Right atrium auricular region (tissue), 2 donors: ENCODE measurements at places on chromosomes 3 and 15.

- no peak for DNase-seq
These were observed 1023.2 kb downstream of the TBL1XR1 start for GRCh38 chr3:176174060-176174459.

DNA sequence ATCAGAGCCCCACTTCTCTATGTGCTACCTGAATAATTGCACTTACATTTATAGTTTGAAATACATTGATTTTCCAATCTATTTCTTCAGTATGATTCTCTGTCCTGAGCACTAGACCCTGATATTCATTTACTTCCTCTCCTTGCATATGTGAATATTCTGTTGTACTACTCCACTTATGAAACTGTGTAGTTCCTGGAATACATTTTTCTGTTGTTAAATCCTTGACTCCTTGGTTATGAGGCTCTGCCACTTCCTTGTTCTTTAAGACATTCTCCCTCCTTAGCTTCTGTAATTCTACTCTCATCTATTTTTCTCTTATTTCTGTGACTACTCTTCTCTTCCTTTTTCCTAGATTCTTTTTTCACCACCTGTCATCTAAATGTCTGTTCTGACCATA, 12.9 kb upstream of the MGA start:
- DNase-seq, result no peak

DNA sequence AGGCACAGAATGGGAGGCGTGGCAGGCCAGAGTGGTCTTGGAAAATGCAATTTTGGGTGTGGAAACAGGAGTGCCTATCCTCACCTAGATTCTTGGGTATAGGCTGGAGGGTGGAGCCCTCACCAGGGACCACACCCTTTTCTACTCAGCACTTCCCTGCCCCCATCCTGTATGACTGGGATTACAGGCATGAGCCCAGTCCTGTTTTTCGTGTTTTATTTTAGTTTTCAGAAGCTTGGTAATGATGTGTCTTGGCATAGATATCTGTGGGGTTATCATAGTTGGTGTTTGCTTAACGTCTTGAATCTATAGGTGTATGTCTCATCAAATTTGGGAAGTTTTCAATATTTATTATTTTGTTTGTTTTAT, 248.7 kb upstream of the CBLB start:
- DNase-seq, result no peak

DNA sequence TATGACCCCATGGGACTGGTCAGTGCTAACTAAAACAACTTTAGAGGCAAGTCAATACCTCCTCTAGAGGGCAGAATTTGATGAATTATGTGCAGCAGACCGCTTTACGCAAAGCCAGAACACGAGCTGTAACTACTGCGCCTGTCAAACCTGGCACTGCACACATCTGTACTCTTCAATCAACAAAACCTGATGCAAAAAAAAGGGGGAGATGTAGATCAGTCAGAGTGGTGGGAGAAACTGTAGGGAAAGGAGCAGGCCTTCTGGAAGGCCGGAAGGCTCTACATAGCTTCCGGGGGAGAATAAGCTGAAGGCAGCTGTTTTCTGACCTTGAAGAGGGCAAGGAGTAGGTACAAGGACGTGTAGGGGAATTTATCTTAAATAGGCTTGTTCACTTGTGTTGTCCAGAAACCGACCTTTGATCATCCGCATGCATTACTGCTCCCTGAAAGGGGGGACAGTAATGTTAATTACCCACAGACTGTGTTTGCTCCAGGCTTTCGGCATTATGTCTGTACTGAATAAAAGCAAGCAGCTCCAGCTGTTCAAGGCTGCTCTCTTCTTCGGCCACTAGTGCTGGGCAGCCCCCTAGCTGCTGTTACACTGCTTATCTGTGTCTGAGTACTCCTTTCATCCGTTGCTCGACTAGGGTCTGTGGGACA, 41.0 kb downstream of the GPR160 start:
- no peak for DNase-seq

- DNase-seq, result no peak
These were observed 99.6 kb upstream of the UBE2E1 start for GRCh38 chr3:23706111-23706510.

DNA sequence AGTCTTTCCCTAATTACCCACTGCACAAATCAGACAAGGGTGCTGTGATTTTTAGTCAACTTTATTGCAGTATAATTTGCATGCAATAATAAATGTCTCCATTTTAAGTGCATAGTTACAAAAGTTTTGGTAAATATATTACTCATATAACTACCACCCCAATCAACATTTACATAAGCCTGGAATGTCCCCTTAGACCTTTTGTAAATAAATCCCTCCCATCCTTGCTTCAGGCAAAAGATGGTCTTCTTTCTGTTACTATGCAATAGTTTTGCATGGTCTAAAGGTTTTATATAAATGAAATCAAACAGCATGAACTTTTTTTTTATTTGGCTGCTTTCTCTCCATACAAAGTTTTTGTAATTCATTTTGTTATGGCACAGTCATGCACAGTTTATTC, 235.4 kb downstream of the PYDC2 start:
- DNase-seq, result no peak

- DNase-seq, result no peak
These were observed 89.9 kb downstream of the BBX start for GRCh38 chr3:107612664-107613084.

DNA sequence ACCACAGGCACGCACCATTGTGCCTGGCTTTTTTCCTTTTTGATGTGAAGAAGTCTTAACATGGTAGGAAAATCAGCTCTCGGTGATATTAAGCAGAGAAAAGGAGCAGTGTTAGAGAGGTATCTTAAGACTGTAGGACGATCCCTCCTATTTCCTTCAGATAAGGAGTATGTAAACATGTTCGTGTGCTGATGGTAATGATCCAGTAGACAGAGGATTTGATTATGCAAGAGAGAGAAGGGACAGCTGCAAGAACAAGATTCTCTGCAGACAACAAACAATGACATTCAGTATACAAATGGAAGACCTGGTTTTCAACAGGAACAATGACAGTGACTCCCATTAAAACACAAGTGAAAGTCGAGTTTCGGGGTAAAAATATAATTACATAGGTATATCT, 95.1 kb upstream of the MELTF start:
- no peak for DNase-seq

DNA sequence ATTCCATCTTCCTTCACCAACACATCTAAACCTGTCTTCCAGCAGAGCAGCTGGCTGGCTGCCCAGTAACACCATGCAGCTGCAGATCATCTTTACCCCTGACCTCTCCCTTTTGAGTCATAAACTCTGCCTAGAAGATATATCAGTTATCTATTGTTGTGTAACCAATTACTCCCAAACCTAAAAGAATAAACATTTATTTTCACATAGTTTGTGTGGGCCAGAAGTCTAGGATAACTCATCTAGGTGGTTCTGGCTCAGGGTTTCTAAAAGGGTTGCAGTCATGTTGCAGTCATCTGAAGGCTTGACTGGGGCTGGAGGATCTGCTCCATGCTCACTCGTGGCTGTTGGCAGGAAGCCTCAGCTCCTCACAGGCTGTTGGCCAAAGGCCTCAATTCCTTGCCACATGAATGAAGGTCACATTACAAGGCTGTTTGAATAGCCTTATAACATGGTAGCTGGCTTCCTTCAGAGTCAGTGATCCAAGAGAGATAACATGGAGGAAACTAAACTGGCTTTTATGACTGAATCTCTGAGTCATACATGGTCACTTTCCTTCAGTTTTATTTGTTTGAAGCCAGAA, 92.8 kb downstream of the GOLIM4 start:
- DNase-seq, result no peak

GRCh38 chr3:63807961-63808565, 11.0 kb upstream of the C3orf49 start:
- DNase-seq, result no peak

- DNase-seq, result no peak
These were observed 209.7 kb upstream of the DCBLD2 start for GRCh38 chr3:99111235-99111634.

GRCh38 chr15:46344915-46345314, 710.1 kb downstream of the SQOR start:
- no peak for DNase-seq

DNA sequence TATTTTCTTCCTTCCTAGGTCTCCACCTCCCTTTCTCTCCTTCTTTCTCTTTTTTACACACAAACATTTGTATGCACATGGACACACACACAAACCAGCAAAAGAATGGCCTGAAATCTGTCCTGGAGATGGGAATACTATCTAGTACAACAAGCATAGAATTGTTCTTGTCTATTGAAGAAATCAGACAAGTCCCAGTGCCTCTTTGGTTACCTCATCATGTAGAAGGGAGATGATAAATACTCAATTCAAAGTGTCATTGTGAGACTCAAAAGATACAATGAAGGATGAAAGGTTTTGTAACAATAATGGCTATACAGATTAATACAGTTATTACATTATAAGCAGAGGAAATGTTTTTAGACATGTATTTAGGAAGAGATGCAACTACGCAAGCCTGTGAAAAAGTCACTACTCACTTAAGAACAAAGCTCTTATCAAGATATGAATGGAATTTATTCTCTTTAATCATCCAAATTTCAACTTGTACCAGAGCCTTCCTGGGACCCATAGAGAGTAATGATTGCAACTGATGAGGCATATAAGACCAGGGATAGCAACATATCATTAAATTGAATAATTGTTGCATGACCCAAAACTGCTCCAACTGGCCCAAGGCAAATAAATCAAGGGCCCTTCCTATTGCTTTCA, 43.2 kb downstream of the P3H2 start:
- no peak for DNase-seq

- DNase-seq, result no peak
These were observed 1.0 kb downstream of the RASSF1 start for GRCh38 chr3:50339485-50340146.

- DNase-seq, result no peak
These were observed 643 bp downstream of the CDAN1 start for GRCh38 chr15:42736178-42736792.

DNA sequence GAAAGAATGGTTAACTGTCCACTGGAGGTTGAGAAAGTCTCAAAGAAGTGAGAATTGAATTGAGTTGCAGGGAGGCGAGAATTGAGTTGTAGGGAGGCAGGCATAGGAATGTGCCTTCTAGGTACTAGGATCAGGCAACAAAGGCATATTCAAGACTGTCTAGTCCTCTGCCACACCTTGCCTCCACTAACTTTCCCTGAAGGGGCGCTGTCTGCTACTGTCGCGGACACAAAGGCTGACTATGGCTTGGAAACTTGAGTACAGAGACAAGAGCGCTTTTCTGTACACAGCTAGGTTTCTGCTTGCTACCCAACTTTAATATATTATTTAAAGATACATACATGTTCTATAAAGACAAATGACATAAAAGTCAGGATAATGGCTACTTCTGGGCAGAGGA, 10.4 kb upstream of the FBXL22 start:
- no peak for DNase-seq

GRCh38 chr3:1275495-1275894, 182.7 kb downstream of the CNTN6 start:
- DNase-seq, result no peak

DNA sequence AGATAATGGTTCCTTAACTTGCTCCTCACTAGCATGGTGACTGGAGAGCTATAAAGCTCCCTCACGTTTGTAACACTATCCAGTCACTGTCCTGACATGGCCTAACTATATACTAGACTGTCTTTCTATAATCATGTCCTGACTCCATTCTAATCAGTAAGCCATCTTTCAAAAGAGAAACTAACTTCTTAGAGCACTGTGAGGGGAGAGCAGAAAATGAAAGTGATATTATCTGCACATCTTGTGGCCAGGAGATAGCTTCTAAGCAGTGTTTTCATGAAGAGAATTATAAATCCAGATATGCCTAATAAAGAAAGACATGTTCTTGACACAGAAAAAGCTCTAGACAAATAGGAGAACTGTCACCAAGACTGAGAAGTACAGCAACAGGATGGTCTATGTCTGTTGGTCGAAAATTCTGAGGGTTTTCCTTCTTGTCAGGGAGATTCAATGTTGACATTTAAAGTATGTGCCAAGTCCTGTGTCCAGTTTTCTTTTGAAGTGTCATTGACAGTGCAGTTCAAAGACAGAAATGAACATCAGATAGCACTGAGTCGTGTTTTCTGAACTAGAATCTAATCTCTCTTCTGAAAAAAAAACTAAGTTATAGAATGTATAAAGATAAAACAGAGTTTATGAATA, 230.6 kb upstream of the PEX5L start:
- no peak for DNase-seq

- no peak for DNase-seq
These were observed 159.8 kb downstream of the WNT5A start for GRCh38 chr3:55327131-55327920.

GRCh38 chr15:85636351-85636750, 158.4 kb downstream of the KLHL25 start:
- DNase-seq, result no peak

GRCh38 chr3:72439321-72440183, 408.7 kb downstream of the SHQ1 start:
- DNase-seq, result no peak

GRCh38 chr15:39597751-39598185, 16.9 kb downstream of the THBS1 start:
- no peak for DNase-seq

DNA sequence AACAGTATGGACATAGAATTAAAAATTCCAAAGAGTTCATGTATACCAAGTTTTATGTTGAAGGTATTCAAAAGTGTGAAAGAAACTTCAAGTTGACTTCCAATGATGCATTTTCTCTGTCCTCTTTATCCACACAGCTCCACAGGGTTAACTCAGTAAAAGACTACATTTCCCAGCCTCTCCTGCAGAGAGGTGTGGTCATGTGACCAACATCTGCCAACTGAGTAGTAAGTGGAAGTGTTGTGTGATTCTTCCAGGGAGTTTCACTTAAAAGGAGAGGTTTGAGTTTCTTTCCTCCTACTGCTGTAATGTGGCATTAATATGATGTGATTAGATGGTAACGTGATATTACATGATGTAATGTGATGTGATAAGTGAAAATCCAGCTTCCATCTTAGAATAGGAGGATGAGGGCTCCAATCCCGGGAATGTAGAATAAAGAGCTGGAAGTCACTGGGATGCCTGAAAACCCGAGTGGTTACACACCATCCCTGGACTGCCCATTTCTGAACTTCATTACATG, 280.6 kb downstream of the ARRDC4 start:
- no peak for DNase-seq

GRCh38 chr15:66508293-66508883, 3.3 kb downstream of the ZWILCH start:
- DNase-seq, result no peak

DNA sequence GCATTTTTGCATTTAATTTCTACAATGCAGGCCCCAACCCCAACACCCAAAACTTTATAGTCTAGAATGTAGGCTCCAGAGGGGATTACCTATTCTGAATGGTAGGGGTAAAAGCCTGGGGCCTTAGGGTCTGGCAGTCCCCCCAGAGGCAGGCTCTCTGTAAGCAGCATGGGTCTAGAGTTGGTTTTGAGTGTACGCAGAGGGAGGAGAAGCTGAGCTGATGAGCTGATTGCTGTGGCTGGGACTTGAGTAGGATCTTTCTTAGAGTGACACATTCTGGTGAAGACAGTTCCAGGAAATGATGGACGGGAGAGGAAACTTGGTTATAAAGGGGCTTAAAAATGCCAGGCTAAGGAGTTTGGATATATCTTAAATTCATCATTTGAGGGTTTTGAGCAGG, 2.1 kb downstream of the LPP start:
- DNase-seq, result no peak

DNA sequence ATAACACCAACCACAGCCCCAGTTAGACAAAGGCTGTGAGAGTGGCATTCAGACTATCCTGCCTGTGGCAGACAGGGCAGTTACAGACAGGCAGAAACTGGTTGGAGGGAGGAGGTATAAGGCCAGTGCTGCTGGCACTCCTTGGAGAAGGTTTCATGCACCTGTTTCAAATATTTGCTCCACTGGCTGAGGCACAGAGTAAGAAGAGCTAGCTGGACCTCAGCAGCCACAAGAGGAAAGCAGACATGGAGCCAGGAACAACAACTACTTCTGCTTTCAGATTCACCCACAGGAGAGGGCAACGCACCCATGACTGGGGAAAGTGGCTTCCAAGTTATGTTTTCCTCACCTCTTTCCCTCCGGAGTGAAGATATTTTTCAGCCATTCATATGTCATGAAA, 11.5 kb upstream of the PRKAR2A start:
- DNase-seq, result no peak
